Activated CD8-positive, alpha-beta T cell treated with anti-CD3 and anti-CD28 coated beads, Interleukin-2, amount 10 ng/mL, durations not matched to agents 7 days and 5 days (primary cell): ENCODE measurements at places on chromosomes 6 and 20. TPM values are rescaled to one million over a fixed set of nuclear protein-coding genes. Genes with fewer than 3 reads are reported as not detected.

The PTCHD4 gene
- not detected for total RNA-seq

The GSTA3 gene
- not detected for total RNA-seq

The HLA-DQA1 gene
- 2.7 TPM for total RNA-seq

The MYLK4 gene
- 0.26 TPM for total RNA-seq
